NCI-H1417 treated with DMSO at 0.1 percent for 48 hours (cell line): ENCODE measurements at places on chromosomes 1 and 21.

DNA sequence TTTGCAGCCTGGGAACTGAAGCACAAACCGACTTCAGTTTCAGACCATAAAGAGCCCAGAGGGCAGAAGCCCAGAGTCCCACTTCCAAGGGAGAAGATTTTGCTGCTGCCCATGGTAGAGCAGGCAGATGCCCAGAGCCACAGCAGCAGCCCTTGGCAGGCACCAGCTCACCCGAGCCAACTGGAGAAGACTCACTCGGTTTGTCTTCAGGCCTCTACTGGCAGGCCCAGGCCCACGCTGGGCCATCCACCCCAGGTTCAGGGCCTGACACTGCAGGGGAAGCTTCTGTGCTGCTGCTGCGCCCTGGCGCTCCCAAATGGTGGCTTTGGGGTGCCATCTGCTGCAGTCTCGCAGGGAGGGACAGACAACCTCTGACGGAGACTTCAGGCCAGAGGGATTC lies 33.3 kb downstream of the SLC66A1 start:
- DNase-seq, result no peak

GRCh38 chr1:116561563-116561962 lies 9.3 kb downstream of the CD58 start:
- no peak for DNase-seq

GRCh38 chr1:168333562-168334276 lies 53.0 kb downstream of the TBX19 start:
- DNase-seq, result no peak

- DNase-seq, result no peak
Measured at GRCh38 chr1:47697616-47698335, 259.9 kb downstream of the FOXD2 start.

DNA sequence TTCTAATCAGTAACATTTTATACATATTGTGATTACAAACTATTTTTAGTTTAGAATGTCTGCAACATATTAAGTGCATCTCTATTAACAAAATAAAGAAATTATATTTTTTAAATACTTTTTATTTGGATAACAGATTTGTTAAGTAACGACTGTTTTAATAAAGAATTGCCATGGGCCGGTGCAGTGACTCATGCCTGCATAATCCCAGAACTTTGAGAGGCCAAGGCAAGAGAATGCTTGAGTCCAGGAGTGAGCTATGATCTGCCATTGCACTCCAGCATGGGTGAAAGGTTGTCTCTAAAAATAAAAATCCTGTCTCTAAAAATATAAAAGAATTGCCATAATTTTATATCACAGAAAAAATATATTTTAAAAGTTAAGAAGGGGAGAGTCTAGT lies 4.1 kb downstream of the LRRIQ3 start:
- no peak for DNase-seq

- no peak for DNase-seq
Measured at GRCh38 chr1:93614541-93614940, 67.1 kb downstream of the BCAR3 start.

- DNase-seq, result no peak
Measured at GRCh38 chr1:107262467-107263286, 121.8 kb downstream of the NTNG1 start.

GRCh38 chr21:17279663-17280062 lies 233.2 kb upstream of the CXADR start:
- DNase-seq, result no peak

DNA sequence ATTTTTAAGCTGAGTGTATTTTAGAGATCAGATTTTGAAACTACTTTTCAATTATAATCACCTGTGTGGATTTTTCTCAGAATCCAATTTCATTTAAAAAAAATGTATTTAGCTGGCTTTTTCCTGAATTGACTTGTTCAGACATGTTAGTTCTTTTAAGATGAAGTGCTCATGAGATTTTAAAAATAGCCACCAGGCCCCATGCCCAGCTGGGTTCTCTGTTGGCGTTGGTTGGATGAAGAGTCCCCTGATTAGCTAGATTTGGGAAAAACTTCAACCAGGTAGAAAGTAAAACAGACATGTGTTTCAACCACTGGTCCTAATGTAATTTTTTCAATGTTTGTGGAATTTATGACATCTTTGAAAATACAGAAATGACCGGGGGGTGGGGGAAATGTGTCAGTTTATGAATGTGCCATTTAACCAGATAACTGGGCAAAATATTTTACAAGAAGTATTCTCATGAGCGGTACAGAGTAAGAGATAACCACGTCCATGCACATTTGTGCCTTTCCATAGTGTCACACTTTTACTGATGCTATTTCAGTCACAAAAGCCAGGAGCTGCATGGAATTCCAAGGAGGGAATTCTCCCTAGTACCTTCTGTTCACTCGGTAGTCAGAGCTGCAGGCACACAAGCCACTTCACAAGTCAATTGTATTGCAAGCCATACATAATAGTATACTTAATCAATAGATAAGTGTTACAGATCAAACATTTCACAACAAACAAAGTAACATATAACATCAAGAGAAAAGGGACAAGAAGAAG lies 51.1 kb downstream of the KCNK1 start:
- DNase-seq, result no peak

DNA sequence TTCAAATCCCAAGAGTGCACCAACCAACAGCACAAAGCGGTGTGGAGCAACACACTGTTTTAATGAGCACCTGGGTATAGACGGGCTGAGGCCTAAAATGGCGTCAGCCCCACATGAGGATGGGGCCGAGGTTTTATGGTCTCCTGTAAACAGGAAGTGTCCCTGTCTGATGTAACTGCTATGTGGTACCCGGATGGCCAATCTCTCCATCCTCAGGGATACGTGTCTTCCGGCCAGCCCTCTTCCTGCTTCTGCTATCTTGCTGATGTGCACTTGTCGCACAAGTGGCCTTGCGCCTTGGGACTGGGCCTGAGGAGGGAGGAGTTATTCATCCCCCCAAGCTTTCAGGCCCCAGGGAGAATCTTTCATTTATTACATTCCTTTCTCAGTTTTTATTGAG lies 73.5 kb downstream of the CNST start:
- no peak for DNase-seq

DNA sequence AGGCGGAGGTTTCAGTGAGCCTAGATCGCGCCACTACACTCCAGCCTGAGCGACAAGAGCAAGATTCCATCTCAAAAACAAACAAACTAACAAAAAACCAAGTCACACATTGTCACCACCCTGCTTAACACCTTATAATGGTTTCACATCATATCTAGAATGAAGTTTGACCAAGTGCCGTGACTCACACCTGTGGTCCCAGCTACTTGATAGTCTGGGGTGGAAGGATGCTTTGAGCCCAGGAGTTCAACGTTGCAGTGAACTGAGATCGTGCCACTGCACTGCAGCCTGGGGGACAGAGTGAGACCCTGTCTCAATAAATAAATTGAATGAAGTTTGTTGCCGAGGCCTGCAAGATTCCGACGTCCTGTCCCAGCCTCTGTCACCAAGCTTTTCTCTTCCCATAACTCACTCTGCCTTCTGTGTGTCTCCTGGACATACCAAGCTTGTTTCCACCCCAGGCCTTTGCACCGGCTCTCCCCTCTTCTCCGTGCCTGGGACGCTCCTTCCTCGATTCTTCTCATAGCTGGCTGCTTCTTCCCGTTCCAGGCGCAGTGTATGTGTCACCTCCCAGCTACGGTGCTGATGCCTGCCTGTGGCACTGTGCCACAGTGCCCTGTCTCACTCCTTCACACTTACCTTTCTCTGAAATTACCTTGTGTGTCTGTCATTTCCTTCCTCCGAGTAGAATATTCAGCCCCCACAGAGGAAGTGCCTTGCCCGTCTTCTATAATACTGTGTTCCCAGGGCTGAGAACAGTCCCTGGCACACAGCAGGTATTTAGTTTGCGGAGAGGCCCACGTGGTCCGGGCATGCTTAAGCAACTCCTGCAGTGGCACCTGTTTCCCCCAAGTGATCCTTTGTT lies 3.8 kb upstream of the SELENON start:
- no peak for DNase-seq

GRCh38 chr1:114495486-114495885 lies 15.5 kb downstream of the TRIM33 start:
- DNase-seq, result no peak

DNA sequence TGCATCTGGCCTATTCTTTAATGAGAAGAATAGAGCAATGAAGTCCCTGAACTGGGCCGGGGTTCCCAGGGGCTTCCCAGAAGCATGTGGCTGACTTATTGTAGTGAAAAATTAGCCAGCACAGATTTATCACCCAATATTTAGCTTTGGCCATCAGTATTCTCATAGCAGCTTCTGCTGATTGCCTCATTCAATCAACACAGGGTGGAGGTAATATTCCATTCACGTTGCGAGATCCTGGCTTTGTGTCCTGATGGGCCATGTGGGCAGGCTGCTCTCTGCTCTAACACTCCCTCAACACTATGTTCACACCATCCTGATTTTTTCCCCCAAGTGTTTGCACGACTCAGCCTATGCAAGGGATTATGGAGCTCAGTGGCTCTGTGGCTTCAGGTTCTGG lies 21.5 kb upstream of the LAMTOR5 start:
- no peak for DNase-seq

GRCh38 chr1:176976225-176976624 lies 188.3 kb downstream of the ASTN1 start:
- no peak for DNase-seq

GRCh38 chr1:206970446-206970845 lies at the start of gene FCAMR:
FCAMR (minus strand) TSS chr1:206970460; CDS start chr1:206970125, 335 bp downstream.
- no peak for DNase-seq

- no peak for DNase-seq
Measured at GRCh38 chr1:116706123-116706522, 38.6 kb upstream of the IGSF3 start.
